Substantia nigra (tissue), 51 donors: ENCODE measurements at places on chromosomes 4 and X.

GRCh38 chrX:139890991-139891700, 41.7 kb downstream of the ATP11C start:
- DNase-seq, result no peak

DNA sequence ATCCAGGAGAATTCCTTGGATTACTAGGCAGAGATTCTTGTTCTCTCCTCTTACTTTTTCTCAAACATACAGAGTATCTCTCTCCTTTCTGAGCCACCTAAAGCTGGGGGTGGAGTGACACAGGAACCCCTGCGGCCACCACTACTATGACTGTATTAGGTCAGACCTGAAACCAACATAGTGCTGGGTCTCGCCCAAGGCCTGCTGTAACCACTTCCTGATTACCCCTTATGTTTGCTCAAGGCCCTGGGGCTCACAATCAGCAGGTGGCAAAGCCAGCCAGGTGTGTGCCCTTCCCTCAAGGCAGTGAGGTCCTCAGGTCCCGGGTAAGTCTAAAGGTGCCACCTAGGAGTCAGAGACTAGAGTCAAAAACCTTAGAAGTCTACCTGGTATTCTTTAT, 166.4 kb downstream of the PARM1 start:
- no peak for DNase-seq

DNA sequence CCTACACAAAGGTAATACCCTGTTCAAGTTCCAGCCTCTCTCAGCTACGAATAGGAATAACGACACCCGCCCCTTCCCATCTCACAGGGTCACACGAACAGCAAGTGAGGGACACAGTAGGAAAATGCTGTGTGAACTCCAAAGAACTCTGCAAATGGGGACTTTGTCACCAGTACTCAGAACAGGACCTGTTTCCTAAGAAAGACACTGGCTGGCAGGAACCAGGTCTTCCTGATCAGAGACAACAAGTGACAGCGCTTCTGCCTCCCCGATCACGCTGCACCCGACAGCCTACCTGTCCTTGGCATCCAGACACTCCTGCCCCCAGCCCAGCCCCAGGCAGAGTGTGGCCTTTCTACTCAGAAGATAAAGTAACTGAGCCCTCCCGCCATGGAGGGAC, 14.2 kb downstream of the DCTD start:
- no peak for DNase-seq

DNA sequence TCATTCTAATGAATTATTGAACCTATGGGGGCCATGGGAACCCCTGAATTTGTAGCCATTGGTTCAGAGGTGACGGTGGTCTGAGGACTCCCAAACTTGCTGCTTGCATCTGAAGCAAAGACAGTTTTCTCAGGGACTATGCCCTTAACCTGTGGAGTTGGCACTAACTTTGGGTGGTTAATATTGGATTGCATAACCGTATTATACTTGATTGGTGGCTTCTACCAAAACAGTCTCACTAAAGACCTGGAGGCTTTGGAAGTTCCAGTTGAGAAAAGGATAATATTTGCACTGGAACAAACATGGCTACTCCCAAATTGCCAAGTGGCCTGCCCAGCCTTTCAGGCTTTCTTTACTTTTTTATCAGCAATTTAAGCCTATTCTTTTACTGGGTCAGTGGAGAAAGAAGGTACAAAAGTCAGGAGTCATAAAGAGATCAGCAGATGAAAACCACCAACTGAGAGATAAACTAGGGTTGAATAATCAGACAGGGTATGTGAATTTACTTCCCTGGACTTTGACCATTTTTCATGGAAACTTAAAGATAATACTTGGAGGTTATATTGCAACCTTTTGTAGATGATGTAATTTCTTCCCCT, 7.9 kb upstream of the KLHL8 start:
- DNase-seq, result no peak

DNA sequence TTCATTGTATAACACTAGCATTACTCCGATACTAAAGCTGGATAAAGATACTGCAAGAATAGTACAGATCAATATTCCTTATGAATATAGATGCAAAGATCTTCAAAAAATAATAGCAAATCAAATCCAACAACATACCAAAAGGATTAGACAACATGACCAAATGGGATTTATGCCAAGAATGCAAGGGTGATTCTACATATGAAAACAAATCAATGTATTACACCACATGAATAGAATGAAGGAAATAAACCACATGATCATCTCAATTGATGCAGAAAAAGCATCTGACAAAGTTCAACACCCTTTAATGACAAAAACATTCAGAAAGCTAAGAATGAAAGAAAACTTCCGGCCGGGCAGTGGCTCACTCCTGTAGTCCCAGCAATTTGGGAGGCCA, 42.8 kb downstream of the CUL4B start:
- DNase-seq, result no peak

DNA sequence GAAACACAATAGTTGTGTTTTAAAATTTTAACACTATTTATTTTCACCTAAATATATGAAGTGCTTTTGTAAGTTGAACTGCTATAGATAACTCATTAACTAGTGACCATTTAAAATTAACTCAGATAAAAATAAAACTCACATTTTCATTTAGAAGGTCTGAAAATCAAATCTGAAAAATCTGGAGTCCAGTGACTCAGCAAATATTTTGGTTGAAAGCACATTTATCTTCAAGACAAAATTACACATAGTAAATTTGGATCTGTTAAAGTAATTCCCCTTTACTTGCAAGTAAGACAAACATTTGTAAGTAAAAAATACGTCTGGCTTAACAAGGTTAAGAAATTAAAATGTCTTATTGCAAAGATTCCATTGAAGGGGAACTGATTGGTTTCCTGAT, 589.1 kb downstream of the TRIML1 start:
- no peak for DNase-seq

DNA sequence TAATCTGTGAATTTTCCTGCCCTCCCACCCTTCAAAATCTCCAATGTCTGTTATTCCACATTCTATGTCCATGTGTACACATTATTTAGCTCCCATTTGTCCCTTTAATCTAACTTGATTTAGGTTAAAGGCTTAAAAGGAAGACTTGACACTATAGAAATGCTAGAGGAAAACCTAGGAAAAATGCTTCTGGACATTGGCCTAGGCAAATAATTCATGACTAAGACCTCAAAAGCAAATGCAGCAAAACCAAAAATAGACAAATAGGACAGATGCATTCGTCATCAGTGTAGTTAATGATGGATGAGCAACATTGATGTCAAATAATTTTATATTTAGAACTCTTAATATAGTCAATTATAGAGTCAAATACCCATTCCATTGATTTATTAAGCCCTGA, 36.9 kb downstream of the INTU start:
- no peak for DNase-seq

DNA sequence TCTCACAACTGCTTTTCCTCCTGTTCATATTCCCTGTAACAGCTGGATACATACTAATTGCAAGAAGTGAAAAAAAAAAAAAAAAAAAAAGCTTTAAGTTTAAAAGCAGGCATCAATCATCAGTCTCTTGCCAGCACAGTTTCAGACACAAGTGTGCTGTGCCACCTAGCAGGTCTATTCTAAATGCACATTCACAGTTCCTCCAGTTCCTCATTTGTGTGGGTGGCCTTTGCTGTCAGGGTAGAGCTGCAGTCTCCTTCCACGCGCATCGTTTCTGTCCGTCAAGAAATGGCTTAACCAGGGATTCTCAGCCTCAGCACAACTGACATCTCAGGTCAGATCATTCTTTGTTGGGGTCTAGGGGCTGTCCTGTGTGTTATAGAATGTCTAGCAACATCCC, 61.6 kb downstream of the SCML1 start:
- DNase-seq, result no peak

- no peak for DNase-seq
Measured at GRCh38 chrX:112068430-112068829, 14.1 kb downstream of the TRPC5 start.

DNA sequence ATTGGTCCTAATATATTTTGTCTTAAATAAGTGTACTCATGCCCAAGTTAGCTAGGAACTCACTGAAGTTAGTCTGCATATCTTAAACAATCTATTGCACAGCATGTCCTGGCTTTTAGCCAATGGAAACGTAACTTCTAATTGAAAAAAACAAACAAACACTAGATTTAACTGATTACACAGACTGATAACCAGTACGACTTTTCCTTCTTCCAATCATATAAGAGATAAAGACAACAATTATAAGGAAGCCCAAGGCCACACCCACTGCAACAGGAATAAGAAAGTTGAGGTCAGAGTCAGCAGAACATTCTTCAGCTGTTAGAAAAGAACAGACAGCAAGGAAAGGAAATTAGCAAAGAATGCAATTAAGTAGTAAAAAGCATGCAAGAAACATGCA, 40.8 kb downstream of the LAMP2 start:
- DNase-seq, result no peak

DNA sequence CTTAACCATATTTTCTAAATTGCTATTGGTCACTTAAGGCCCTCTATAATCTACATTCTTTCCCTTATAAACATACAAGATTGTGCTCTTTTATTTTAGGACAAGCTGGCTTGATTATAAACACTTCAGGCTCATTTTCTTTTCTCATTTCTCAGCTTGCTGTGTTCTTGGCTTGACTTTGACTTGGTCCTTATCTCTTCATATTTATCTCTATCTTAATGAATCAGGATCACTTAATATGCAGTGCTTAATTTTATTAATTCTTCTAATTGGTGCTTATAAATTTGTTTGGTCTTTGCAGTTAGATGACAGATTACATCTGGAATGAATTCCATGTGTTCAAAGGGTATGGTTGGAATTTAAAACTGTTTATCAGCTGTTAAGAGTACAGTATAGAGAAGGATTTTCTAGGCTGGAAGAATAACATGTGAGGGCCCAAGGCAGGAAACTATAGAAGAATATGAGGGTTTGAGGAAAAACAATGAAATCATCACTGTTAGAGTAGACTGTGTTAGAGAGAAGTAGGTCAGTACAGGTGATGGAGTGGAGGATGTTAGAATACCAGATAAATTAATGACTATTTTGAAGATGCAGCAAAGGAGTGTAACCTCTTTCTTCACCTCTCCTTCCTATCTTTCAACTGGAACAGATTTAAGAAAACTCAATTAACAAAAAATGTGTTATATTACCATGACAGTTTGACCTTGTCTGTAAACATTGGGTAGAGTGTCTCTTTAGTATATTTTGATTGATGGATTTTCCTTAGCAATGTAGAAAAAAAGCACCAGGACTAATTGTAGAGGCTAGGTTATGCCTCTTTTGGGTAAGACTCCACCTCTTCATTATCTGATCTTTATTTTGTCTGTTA, 169.6 kb downstream of the RAPGEF2 start:
- no peak for DNase-seq

DNA sequence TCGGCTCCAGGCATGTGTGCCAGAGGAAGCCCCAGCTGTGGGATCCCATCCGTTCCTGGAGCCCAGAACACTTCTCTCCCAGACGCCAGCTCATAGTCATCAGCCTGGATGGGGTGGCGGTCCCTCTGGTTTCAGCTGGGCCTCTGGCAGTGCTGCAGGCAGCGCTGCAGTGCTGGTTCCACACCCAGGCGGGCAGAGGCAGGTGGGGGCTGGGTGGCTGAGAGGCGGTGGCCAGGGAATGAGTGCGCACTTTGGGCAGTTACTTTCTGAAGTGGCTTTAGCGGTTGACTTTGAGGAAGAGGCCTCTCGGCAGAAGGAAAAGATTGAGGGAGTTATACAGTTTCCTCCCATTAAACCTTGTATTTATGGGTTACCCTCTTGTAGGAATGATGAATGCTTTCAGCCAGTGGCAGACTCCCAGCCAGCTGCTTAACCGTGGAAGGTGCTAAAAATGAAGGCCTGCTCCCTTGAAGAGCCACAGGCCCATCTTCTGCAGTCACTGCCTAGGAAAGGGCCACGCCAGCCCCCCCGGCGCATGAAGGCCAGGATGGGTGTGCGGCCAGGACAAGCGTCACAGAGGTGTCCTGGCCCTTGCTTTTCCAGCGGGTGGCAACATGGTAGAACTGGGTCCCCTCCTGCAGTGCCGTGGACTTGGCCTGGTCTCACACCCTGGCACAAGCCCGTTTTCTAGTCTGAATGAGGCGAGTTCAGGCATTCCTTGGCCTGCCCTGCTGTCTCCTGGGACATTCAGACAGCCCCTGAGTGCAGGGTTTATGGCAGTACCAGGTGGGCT, 9.9 kb downstream of the TADA2B start:
- peak; percentile 27 for DNase-seq

GRCh38 chrX:124215786-124216185, 116.7 kb upstream of the TEX13D start:
- DNase-seq, result no peak

- DNase-seq, result no peak
Measured at GRCh38 chr4:152936446-152937335, 568 bp downstream of the FHDC1 start.

DNA sequence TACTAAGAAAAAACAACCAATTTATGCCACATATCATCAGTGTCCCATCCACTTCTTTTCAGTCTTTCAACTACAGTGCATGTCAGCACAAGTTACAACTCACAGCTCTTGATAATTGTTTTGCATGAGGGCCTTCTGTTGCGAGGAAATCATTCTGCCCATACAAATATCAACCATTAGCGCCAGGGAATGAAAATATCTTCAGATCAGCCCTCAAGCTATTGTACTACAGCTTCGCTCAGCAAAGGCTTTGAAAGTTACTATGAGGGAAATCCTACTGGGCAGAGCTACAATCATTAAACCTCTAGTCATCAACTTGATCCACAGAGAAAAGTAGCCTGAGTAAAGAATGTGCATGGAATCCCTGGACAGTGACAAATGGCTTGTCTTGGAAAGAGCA, 1023.6 kb upstream of the HS3ST1 start:
- DNase-seq, result no peak

DNA sequence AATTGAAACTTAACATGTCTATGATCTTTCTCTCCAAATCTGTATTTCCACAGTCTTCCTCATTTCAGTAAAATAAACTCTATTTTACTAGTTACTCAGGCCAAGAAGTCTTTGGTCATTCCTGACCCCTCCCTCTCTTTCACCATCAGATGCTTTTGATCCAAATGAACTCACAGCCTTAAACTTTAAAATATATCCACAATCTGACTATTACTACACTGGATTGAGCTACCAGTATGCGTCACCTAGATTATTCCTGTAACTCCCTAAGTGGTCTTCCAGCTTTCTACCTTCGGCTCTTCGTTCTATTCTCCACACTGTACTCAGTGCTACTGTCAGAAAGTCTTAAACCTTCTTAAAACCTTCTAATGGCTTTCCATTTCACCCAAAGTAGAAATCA, 195.1 kb downstream of the FBXW7 start:
- DNase-seq, result no peak

GRCh38 chrX:44105228-44105913, 132.2 kb upstream of the NDP start:
- no peak for DNase-seq

- no peak for DNase-seq
Measured at GRCh38 chr4:157293673-157294072, 73.1 kb downstream of the GRIA2 start.
